H7 (cell line): ENCODE measurements at places on chromosomes 11 and 22.

DNA sequence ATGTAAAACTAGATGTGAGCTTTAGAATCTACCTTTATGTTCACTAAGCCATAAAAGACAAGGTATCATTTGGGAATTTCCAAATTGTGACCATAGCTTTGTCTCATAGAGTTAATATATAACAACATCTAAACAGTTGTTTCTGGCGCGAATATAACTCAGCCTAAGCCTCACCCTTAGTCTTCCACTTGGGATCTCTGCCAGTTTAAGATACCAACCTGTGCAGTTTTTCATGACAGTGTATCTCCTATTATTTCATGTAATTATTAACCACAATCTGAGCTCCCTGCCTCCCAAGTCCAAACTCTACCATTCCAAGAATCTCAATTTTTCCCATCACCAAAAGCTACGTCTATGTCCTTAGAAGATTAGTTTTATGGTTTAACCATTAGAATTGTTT lies 572.5 kb upstream of the ISX start:
- no peak for DNase-seq

DNA sequence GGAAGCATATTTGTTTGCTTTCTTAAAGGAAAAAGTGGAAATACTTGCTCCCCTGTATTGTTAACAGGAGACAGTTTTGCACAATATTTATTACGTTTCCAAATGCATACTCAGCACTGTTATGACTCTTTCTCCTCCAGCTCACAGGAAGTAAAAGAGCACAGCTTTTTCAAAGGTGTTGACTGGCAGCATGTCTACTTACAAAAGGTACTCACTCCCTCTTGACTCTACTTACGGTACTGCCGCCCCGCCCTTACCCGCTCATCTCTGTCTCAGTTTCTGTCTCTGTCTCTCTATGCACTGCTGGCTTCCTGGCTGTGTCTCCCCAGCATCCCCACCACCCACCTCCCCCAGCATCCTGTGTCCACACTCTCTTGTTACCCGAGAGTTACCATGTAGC lies 32.2 kb upstream of the MYO18B start:
- no peak for DNase-seq

DNA sequence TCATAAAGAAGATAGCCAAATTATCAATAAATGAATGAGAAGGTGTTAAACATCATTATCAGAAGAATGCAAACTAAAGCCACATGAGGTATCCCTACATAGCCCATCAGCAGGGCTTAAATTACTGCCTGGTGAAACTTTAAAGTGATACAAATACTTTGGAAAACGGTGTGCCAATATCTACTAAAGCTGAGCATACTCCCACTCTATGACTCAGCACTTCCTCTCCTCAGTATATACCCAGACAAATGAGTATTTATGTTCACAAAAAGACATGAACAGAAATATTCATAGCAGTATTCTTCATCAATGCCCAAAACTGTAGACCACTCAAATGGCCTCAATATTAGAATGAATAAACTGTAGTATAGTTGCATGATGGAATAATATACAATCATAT lies 284.6 kb upstream of the ZC3H12C start:
- DNase-seq, result no peak

DNA sequence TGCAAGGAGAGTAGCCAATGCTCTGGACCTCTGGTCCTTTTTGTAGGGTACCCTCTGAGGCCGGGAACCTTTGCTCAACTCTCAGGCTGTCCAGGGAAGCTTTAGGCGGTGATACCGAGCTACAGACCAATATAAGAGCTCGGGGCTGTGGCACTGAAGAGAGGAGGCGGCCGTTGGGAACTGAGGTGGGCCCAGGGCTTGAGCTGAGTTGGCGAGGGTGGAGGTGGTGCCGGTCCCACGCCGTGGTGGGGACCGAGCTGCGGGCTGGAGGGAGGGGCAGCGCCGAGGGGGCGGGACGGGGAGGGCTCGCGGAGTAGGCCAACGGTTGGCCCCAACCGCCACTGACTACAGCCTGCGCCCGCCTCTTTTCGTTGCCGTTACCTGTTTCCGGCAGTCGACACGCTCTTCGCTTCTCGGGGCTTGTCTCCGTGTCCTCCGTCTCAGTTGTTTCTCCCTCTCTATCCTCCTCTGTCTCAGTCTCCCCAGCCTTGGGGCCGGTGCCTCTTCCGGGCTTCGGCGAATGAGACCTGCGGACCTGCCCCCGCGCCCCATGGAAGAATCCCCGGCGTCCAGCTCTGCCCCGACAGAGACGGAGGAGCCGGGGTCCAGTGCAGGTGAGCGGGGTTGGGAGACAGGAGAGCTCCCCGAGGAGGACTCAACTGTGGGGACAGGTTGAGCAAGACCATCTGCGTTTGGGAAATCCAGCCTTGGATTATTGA lies at the start of gene NEU3:
NEU3 (plus strand) TSS at position 393 of the 719 bp plus-strand sequence; CDS start at position 521, 128 bp downstream.
- DNase-seq, result peak; percentile 95

GRCh38 chr11:84243629-84244263 lies 957.6 kb upstream of the CCDC90B start:
- no peak for DNase-seq

GRCh38 chr11:102946237-102946636 lies 9.3 kb downstream of the MMP13 start:
- DNase-seq, result no peak

- DNase-seq, result no peak
Observed at GRCh38 chr11:45850446-45850845, 3.2 kb downstream of the CRY2 start.
